ENCODE measurements at places on chromosomes 1 and 21.

- DNase-seq: no peak
Observed at GRCh38 chr1:180167021-180167701, 12.5 kb downstream of the QSOX1 start.

- DNase-seq: no peak
Observed at GRCh38 chr21:45080639-45081414, 6.4 kb downstream of the ADARB1 start.

DNA sequence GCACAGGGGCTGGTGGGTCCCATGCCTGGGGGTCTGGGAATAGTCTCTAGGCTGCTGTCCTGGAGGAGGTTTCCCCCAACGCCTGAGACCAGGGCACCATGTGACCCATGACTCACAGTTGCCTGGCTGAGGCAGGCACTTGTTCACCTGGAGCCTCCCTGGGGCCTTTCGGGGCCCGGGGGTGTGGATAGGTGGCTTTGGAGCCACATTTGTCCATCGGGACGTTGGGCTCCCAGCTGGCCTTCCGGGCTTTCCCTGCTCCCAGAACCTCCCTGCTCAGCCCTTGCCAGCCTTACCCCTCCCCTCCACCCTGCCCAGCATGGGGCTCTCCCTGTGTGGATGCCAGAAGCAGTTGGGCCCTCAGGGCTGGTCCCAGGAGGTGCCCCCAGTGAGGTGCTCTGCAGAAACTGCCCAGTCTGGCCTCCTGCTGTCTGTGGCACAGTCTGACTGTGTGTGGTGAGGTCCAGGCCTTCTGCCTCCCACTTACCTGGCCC is 14.2 kb downstream of the COL6A1 start:
- DNase-seq: no peak

GRCh38 chr1:210978974-210979354 is 155.0 kb downstream of the KCNH1 start:
- no peak for DNase-seq

- no peak for DNase-seq
Observed at GRCh38 chr1:8974551-8974950, 28.9 kb downstream of the CA6 start.

- no peak for DNase-seq
Observed at GRCh38 chr1:232908831-232909230, 41.6 kb upstream of the NTPCR start.

- DNase-seq: no peak
Observed at GRCh38 chr21:34518301-34518700, 6.3 kb upstream of the KCNE1 start.

GRCh38 chr1:60575326-60575977 is 501.9 kb upstream of the C1orf87 start:
- no peak for DNase-seq

- DNase-seq: no peak
Observed at GRCh38 chr1:94759188-94759587, 61.0 kb upstream of the SLC44A3 start.

DNA sequence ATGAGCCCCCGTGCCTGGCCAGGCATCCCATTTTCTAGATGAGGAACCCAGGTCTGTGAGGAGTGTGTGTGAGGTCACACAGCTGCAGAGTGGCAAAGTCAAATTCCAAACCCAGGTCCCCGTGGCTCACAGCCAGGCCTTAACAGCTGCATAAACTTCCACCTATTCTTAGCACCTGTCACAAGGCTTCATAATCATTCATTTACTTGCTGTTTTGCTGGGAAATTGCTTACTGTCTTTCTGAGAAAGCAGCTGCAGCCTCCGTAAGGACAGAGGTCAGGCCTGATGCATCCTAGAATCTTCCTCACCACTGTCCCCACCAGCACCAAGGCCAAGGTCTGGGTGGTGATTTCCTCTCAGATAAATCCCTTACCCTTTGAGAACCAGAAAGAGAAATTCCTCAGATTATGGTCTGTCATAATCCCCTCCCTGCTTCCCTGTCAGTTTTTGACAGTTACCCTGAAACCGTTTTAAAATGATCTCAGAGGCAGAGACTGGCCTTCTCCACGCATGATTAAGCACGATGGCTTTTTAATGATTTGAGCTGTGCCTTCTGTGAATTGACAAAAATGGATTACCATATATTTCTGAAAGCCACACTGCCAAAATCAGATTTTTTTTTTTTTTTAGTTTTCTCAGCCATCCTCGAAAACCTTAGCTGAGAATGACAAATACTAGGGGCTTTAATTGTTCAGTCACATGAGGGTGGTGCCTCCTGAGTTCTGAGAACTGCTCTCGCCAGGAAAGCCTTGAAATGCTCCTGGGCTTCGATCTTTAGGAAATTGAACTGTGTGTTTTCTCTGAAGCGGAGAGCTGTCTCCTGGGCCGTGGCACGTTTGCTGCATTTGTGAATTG is 70.0 kb upstream of the SELENON start:
- DNase-seq: no peak

- no peak for DNase-seq
Observed at GRCh38 chr1:178393370-178393769, 103.4 kb downstream of the CLEC20A start.

DNA sequence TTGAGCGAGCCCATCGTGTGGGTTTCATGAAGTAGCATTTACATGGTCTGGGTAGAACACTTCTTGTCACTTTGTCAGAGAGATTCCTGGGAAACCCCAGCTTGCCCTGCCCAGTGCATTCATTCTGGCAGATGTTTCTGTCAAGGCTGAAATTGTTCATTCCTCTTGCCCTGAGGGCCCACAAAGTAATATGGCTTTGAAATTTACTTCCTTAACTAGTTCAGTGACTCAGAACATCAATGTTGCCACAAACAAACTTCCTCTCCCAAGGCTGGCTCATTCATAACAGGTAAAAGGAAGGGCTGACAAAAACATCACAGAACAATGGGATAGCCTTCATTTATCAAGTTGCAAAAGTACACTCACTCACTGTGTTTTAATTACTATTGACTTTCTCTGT is 5.0 kb upstream of the KIAA0040 start:
- DNase-seq: no peak
